ENCODE measurements at places on chromosomes 3 and 15.
A peak's percentile ranks its signal among the peaks of the same experiment; 100 is the strongest.

DNA sequence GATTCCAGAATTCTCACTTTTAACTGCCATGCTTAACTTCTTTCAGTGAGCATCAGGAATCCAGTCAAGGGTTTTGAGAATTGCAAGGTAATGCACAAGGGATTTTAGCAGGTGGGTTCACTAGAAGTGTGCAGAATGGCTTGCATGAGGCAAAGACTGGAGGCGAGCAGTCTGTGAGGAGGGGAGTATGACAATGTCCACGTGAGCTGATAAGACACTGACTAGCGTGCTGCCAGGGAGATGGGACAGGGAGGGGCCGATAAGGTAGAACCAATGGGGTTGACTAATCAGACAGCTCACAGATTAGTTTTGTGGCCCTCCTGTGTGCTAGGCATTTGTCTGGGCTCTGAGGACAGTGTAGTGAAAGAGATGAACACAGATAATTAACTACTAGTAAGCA is 102.0 kb upstream of the DAZL start:
- no peak for DNase-seq

- no peak for DNase-seq
Measured at GRCh38 chr15:59301527-59301926, 71.1 kb downstream of the MYO1E start.

DNA sequence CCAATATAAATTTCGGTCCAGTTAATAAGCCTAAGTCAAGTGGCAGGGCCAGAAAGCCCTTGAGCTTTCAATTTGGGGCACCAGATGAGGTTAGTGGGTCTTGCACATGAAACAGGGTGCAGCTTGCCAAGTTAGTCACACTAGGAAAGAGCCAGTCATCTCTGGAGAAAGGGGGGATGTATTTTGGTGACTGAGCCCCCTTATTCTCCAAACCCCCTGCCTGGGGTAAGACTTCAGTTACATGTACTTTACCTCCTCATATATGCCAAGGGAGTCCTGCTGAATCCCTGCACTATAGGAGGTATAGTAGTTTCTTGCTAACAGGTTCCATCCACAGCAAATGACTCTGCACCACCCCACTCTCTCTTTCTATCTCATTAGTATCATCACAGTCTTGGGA is 62.7 kb downstream of the TIGIT start:
- no peak for DNase-seq

- DNase-seq: no peak
Measured at GRCh38 chr3:43769885-43770425, 79.2 kb downstream of the ABHD5 start.

DNA sequence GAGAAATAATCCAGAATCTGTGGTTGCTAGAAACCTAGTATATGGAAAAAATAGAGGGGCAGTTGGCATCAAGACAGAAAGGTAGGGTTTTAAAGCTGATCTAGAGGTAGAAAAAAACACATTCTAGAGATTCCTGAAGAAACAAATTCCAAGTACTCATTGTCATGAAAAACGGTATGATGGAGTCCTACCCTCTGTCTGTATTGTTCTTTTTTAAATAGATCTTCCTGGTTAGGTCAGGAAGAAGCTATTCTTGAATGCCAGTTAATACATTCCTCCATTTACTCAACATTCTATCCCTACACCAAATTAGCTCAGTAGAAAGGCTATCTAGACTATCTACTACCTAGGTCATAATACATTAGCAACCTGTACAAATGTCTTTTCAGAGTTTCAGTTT is 364.7 kb downstream of the FHIT start:
- DNase-seq: peak; percentile 20

DNA sequence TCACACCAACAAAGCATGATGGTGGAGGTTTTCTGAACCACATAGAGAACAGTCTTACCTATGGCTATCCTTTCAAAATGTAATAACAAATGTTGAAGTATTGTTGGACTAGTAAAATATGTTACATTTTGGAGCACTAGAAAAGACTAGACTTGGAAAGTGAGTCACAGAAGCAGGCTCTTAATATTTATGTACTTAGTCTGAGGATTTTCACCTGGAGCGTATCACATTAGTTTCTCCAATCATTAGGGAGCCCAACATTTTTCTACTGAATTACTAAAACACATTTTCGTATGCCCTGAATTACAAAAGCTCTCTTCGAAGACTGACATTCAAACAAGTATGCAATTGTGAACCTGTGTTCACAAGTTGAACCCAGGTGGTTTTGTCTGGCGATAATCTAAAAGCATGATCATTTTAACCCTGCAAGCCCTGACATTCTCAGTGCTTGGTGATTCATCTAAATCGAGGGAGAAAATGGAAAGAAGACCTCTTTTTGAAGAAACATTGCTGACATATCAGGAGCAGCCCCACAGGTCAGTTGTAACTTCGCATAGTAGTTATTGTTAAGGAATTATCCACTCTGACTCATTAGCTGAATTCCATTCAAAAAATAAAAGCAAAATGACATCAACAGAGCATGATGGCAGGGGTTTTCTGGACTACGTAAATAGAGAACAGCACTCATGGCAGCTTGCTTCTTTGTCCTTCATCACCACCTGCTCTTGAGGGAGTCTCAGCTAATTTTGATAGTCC is 679.8 kb upstream of the NECTIN3 start:
- DNase-seq: no peak

DNA sequence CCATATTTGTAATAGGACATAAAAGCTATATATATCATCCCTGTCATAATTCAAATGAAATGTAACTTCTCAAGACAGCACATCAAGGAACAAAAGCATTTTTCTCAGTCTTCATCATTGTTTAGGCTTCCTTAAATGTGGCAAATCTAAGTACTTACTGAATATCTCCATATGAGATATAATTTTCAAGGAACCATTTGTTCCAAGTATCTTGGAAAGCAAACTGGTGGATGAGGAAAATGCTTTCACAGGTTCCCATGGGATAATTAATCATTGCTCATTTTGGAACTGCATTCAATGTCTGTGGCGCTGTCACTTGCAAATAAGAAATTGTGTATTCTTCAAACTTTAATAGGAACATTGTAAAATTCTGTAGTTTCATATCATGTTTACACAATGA is 52.6 kb upstream of the ZNF385D start:
- DNase-seq: no peak

GRCh38 chr3:143674100-143674968 is 173.9 kb downstream of the SLC9A9 start:
- DNase-seq: peak; percentile 80

DNA sequence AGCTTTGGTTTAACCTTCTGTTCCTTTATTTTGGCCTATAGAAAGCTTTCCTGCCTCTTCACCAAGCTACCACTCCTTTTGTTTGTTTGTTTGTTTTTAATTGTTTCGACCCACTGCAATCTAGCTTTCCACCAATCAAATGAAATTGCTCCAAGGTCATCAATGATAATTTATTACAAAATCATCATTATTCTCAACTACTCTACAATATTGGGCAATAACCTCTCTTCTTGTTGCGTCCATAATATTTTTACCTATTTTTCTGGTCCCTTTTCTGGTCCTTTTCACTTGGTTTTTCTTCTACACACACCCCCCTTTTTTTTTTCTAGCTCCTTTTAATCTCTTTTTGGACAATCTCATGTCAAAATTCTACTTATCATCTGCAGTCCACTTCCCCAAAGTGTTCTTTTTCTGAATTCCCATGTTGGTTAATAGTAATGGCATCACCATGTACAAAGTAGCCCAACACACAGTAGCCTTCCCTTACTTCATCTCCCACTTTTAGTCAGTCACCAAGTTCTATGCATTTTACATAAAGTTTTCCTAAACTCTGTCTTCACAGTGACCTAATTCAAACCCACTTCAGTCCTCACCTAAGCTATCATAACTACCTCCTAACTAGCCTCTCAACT is 11.0 kb upstream of the ANKRD28 start:
- DNase-seq: no peak

GRCh38 chr3:134311693-134312071 is 61.0 kb upstream of the RYK start:
- DNase-seq: no peak

GRCh38 chr15:58870451-58870850 is 63.0 kb downstream of the SLTM start:
- DNase-seq: no peak

DNA sequence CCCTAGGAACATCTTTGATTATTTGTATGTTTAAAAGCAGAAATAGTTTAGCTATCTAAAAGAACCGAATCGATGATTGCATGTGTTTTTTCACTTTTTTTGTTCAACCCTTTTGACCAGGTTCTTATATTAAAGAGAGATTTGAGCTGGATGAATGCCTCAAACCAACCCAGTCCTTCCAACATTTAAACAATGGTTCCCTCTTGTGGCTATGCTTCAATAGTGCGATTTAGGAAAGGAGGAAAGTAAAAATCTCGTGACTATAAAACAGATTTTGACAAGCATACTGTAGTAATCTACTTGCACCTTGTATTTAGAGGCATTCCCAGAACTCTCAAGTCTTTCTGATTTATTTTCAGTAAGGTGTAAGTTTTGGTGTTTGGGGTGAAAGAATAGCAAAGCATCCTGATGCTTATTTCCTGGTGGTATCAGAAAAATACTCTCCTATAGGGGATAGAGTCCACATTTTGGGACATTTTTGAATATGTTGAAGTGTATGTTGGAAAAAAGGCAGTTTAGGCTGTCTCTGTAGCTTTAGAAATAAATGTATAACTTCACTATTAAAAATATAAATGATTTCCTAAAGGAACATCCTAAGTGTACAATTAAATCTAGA is 159.6 kb upstream of the KCNH8 start:
- no peak for DNase-seq

DNA sequence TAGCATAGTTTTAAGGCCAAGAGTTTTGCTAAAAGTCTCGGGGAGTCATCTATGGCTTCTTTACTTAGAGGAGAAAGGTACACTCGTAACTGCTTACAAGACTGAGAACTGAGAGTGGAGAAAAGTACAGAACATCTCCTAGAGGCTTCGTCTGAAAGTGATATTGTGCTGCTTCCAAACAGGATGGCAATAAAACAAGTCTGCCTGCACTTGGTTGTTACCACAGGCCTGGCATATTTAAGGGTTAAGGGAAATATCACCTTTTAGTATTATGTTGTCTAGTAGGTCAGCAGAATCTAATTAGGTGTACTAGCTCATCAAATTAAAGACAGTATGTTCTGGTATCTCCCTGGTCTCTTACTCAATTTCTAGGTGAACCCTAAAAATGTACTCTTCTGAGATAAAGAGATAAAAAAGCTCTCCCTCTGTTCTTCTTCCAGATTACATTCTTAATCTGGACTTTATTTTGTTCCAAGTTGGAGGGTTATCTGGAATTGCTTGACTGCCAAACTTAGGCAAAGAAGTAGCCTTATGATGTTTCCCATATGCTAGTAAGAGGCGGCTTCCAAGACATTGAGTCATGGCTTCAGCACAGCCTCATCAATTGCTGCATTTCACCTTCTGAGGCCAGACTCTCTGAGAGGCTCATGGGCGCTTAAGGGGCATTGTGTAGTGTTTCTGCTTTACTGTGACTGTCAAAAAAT is 181.3 kb downstream of the LSAMP start:
- no peak for DNase-seq

DNA sequence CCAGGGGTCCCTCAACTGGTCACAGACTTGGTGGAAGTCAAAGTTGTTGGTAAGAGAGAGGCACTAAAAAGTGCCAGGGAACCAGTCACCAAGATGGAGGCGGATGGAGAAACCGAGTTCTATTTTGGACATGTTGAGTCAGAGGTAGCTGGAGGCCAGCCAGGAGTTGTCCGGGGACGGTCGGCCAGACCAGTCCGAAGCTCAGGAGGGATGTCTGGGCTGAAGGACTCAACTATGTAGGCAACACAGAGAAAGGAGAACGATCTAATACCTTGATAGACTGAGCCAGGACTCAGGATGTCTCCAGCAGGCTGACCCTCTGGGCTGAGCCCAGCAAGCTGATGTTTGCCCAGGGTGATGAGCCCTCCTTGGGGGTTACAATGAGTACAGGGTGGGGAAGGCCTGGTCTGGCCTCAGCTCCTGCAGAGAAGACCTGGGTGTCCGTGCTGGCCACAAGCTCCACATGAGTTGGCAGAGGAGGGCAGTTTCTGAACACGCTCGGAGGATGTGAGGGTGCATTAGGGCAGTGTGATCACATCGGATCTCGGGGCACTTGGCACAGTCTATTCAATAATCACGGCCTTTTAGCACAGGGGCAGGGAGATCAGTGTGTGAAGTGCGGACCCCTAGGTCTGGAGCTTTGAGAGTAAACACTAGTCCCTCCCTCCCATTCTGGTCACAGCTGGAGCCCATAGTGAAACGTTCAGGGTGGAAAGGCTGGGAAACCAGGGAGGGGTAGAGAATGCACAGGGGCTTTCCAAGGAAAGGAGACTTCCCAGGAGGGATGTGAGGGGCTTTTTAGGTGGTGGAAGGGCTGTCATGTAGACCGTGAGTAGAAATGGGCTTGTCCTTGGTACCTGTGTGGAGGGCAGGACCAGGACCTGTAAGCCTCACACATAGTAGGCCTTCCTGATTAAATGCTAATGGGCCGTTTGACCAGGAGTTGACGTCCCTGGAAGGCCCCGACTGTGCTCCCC is 111.9 kb downstream of the ETFA start:
- no peak for DNase-seq

DNA sequence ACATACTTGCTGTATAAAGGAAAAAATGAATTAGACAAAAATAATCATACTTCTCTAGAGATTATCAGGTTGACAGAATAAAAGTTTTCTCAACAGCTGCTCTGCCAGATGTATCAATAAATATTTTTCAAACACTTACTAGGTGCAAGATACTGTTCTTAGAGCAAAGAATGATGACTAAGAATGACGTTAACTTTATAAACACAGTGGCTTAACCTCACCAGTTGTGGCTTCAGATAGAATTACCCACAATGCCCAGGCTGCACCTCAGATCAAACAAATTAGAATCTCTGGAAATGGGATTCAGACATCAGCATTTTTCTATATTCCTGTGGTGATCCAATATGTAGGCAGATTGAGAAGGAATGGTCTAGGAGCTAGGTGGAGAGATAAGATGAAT is 422.4 kb upstream of the ATP11B start:
- no peak for DNase-seq

GRCh38 chr3:65871305-65872141 is 167.2 kb downstream of the MAGI1 start:
- DNase-seq: no peak

DNA sequence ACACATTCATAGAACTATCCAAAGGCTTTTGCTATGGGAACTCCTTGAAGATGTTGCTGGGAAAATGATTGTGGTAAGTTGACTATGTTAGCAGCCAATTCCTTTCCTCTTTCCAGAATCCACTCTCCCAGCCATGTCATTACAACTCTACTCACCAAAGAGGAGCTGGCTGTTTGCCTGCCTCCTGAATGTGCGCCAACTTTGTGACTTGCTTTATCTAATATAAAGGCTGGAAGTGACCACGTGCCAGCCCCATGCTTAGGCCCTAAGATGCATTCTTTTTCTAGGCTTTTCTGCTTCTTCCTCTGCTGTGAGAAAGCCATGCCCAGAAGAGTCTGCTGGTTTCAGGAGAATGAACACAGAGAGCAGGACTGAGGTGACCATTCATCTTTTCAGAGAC is 182.2 kb downstream of the GABRB3 start:
- no peak for DNase-seq

- no peak for DNase-seq
Measured at GRCh38 chr3:49519916-49520385, 34.3 kb upstream of the BSN start.

GRCh38 chr15:77530576-77530975 is 102.1 kb downstream of the LINGO1 start:
- DNase-seq: no peak

Measured in NT2/D1 (cell line).